Omental fat pad (tissue), 4 donors: ENCODE measurements at places on chromosomes 12 and 14.

GRCh38 chr12:131438881-131439280, 272.0 kb upstream of the SFSWAP start:
- DNase-seq = no peak

- no peak for DNase-seq
Observed at GRCh38 chr12:24244801-24245200, 295.3 kb upstream of the SOX5 start.

DNA sequence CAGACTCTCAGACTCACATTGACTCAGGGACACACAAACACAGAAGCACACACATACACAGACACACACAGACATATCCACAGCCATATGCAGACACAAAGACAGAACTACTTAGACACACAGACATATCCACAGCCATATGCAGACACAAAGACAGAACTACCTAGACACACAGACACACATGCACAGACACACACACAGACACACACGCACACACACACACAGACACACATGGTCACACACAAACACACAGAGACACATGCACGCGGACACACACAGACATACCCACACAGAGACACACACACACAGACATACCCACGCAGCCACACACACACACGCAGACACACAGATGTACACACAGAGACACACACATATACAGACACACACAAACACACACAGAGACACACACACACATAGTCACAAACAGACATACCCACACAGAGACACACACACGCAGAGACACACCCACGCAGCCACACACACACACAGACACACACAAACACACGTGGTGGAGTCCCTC, 25.7 kb downstream of the SERPINA1 start:
- DNase-seq = no peak

DNA sequence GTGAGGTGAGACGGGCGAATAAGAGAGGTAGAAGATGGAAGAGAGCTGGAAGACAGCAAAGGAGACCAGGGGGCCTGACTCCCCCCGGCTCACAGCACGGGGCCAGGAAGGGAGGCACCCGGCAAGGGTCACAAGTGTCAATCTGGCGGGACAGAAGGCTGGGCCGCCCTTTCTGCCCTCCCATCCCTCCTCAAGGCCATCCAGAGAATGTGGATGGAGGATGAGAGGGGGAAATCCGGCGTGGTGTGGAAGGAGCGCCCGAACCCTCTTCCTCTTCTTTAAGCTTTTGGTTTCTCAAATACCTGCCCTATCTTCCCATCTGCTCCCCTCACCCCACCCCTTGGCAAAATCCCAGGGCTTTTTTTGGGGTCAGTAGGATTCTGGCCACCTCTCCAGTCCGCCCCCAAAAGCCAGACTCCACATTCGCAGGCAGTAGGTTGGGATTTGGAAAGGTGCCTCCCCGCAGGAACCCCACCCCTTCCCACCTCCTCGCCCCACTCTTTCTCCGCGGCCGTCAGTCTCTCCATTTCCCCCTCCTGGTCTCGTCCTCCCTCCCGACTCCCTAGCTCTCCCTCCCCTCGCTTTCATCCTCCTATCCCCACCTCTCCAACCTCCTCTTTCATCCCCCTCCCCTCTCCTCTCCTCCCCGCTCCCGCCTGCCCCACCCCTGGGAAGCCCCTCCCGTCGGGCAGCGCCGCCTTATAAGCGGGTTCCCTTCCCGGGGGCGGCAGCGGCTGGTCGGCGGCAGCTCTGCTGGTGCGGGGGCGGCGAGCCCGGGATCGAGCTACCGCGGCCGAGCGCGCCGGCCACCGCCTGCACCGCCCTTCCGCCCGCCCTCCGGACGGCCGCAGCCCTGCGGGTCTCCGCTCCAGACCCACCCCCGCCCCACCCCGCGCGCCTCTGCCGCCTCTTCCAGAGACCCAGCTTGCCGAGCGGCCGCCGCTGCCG, at the start of gene PTMS:
Gene PTMS (plus strand): TSS at position 730 of the 948 bp plus-strand sequence. CDS start 343 bp downstream, outside the sequence.
- no peak for DNase-seq

GRCh38 chr14:96442355-96442754, 50.4 kb downstream of the AK7 start:
- no peak for DNase-seq

DNA sequence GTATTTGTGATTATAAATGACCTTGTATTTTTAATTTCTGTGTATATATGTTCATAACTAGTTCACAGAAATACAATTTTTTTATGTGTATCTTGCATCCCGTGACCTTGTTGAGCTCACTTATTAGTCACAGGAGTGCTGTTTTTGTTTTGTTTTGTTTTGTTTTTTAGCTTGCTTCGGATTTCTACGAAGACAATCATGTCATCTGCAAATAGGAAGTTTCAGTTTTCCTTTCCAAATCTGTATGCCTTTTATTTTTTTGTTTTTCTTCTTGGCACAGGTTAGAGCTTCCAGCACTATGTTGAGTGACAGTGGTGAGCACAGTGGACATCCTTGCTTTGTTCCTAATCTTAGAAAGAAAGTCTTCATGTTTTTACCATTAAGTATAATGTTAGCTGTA, 229.2 kb upstream of the GARIN6 start:
- DNase-seq = no peak
